Fibroblast of the aortic adventitia (primary cell): ENCODE measurements at places on chromosomes 16 and 17.
A peak's percentile ranks its signal among the peaks of the same experiment; 100 is the strongest.

DNA sequence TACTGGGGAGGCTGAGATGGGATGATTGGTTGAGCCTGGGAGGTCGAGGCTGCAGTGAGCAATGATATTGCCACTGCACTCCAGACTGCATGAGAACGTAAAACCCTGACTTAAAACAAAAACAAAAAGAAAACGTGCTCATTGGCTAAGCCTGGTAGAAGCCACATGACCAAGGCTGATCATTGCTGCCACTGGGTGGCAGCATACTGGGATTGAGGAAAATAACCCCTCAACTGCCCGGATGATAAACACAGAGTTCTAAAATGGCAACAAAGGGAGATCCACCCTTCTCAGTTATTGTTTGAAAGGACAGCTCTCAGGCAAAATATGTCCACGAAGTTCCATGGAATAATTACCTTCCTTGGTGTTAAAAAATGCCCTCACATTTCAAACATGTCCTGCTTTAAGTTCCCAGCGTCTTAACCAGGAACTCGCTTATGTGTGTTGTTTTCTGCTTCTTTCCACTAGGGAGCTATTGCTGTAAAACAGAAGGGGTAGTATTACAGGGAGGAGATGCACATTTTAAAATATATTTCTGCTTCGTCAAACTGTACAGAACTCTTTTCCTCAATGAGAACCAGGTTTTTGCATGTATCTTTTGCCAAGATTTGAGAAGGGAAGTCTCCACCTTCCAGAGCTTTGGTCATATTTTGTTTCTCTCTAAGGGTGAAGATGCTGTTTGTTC is 675.3 kb downstream of the MAF start:
- DNase-seq = no peak

- DNase-seq = no peak
These were observed 17.5 kb downstream of the LIMD2 start for GRCh38 chr17:63682441-63682840.

DNA sequence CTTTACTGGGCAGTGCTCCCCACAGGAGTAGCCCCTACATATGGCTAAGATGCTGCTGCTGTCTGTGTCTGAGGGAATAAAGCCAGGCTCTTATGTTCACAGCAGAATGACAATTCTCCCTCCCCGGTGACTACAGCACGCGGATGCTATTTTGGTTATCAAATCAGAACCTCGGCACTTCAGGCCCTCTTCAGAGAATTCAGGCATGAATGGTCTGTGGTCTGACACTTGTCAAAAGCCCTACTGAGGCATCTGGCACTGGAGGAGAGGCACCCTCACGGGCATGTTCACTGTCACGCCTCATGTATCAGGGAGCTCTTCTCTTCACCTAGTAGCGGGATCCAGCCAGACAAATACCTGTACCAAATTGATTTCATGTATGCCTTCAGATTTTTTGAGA is 30.4 kb downstream of the KIAA0513 start:
- no peak for DNase-seq

DNA sequence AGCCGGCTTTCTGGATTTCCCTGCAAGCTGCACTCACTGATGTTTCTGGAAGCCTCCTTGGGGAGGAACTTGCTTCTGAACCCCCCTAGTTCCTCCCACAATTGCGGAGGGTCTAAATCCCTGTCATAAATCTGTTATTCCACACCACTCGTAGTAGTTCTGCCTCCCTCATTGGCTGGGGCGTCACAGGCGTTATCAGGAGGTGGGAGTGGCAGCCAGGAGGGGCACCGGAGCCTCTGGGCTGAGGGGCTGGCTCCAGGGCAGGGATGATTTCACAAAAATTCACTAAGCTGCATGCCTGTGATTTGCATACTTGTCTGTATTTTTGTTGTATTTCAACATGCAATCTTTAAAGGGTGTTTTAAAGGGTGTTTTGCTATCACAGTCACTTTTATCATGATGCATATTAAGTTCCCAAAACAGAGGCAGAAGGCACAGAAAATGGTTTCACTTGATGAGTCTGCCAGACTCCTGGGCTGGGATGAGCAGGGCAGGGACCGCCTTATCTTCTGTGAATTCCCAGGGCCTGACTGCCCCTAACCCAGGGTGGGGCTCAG is 176.2 kb upstream of the FOXF1 start:
- no peak for DNase-seq

DNA sequence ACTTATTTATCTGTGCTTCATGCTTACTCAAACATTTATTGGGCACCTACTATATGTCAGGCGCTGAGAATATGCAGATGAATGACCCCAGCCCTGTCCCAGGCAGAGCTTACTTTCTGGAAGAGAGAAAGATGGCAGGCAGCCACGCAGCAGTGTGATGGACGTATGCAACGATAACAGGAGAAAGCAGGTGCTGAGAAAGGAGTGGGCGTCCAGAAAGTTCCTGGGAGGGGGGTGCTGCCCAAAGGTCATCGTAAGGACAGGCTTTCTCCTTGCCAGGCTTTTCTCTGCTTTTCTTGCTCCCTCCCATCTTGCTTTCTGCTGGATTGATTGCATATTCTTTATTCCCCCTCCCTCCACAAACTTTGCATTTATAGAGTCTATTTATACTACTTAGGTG is 124.5 kb downstream of the GAS7 start:
- no peak for DNase-seq

DNA sequence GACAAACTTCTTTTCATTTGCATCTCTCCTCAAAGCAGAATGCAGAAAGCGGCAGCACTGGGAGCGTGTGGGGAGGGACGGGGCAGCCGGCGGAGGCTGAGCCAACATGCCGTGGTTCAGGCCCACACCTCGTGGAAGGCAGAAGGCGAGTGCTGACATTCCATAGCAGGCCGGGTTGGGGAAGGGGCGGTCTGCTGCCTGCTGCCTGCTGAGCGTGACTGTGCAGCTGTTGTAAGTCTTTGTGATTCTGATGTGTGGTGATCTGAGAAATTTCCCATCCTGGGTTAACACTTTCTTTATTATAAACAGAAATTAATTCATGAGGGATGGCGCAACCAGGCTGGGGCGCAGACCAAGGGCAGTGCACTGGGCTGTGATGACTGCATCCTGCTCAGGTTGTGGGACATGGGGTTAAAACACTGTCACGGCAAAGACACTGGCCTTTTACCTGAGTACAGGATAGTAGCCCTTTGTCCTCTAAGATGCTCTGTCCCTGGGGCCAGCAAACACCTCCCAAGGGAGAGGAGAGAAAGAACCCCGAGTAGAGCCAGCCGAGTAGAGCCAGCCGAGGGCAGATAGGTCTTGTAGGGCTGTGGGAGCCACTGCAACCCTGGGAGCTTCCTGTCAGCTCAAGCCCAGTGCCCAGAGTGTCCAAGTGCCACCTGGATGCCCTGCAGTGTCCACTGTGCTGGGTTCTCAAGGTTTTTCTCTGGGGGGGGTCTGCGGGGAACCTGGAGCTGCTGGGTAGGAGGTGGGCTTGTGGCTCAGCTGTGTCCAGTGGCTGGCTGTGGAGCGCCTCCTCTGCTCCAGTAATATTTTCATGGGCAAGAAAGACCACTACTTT is 8.8 kb upstream of the DNASE1 start:
- DNase-seq = no peak

DNA sequence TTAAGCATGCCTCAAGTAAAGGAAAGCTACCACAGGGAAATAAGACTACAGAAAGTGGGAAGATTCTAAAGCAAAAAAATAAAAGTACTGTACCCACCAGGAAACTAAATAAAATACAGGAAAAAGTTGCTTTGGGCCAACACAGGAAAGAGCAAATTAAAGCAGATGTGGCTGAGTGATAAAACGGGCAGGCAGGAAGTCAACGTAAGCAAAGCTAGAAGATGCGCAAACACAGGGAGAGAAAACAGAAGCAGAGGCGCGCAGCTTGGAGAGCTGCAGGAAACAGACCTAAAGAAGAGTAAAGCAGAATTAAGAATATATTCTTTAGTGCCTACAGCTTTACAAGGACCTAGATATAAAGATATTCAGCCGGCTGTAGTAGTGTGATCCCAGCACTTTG is 21.7 kb downstream of the USP36 start:
- no peak for DNase-seq

- DNase-seq = no peak
These were observed 351.0 kb upstream of the PSMD7 start for GRCh38 chr16:73945631-73946030.

DNA sequence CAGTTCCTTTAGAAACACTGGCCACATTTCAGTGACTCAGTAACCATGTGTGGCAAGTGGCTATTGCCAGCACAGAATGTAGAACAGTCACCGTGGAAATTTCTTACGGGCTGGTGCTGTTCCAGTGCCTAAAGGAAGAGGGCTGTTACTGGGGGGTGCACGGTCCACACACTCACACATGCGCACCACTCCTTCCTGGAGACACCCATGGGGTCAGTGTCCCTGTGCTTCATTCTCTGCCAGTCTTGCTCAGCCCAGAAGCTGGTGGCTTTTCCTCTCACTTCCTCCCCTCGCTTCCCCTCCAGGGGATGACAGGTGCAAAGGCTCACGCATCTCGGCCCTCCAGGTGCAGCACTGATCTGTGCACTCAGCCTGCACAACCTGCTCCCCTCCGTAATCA is 115.6 kb downstream of the CCDC182 start:
- no peak for DNase-seq

GRCh38 chr17:81011951-81012350 is 20.3 kb downstream of the CHMP6 start:
- no peak for DNase-seq

GRCh38 chr17:74566132-74566753 is 1.1 kb downstream of the CD300H start:
- DNase-seq = peak; percentile 14

- no peak for DNase-seq
These were observed 24.1 kb downstream of the MYO1D start for GRCh38 chr17:32852811-32853210.

DNA sequence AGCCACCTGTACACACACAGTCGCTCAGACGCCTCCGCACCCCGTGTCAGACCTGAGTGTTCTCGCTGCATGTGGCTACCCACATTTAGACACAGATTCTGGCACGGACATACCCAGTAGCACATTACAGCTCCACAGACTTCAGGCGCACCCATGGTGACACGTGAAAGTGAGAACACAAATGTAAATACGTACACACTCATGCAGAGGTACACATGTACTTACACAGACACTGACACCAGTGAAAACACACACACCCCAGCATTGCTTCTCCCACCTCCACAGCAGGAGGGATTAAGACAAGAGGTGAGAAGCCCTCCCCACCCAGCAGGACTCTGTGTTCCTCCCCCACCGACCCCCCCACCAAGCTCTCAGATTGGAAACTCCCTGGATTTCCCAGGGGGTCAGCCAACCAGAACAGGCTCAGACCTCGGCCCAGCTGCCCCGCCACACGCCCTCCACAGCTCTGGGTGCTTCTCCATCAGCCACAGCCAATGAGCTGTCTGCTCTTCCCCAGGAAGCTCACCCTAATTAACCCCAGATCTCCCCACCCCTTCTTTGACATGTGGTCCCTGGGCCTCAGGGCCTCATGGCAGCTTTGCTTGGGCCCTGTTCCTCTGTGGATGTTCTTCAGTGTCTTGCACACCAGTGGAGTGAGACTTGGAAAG is 5.3 kb upstream of the FOXN1 start:
- DNase-seq = no peak

DNA sequence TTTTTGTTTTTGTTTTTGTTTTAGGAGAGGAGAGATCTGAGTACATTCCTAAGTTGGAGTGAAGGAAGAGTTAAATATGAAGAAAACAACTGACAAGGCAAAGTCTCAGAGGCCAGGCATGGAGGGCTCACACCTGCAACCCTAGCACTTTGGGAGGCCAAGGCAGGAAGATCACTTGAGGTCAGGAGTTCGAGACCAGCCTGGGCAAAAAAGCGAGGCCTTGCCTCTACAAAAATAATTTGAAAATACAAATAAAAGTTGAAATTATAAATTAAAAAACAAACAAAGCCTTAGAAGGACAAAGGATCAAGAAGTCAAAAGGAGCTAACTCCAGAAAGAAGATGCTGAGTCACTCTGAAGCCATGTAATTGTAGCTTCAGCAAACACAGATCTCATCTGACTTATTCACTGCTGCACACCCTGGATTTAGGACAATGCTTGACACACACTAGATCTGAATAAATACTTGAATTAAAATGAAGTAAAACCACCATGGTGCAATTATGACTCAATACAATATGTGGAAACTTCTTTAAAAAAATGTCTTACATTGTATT is 9.1 kb downstream of the CEP20 start:
- peak; percentile 95 for DNase-seq

- no peak for DNase-seq
These were observed 314.1 kb upstream of the TNRC6C start for GRCh38 chr17:77644181-77645071.

- DNase-seq = no peak
These were observed 183.9 kb downstream of the PARN start for GRCh38 chr16:14445937-14446715.

DNA sequence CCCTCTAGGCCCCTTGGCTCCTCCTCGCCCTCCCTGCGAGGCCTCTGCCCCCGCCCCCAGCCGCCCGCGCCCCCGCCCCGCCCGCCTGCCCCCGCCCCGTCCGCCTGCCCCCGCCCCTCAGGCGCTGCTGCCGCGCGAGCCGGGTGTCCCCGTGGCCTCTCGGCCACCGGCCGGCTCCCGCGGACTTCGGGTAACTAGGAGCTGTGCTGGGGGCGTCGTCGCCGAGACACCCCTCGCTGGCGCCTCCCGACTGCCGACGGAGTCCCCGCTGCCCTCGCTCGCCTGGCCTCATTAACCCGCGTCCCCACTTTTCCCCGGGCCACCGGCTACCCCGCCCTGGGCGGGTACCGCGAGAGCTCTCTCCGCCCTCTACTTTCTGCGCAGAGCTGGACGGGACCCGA is at the start of gene TLCD1:
TLCD1 (minus strand) TSS at position 8 of the 401 bp plus-strand sequence. CDS start 136 bp downstream, outside the sequence.
- peak; percentile 47 for DNase-seq

DNA sequence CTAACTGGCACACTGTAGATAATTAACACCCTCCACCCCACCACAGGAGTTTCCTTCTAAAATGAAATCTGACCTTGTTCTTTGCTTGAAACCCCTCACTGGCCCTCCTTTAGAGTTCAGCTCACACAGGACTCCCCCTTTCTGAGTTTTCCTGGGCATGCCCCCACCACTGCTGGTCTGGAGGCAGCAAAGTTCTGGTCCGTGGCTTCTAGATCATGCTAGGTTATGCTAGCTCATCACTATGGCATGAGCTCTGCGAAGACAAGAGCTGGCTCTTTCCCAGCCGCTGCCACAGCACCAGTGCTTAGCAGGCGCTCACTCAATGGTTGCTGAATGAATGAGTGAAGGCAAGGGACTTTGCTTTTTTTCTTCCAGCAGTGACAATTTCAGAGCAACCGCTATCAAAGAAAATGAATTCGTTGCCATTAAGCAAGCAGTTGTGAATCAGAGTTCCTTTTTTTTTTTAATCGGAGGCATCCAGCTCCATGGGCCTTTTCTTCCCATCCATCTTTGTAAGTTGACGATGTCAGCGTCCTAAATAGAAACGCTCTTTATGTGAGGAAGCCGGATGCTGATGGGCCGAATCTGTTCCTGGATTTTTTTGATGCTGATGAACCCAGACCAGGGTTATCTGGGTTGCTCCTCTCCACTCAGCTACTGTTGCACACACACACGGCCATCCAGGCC is 80.8 kb upstream of the NOL11 start:
- DNase-seq = no peak
